ENCODE measurements at places on chromosomes 5 and 9.
A peak's percentile ranks its signal among the peaks of the same experiment; 100 is the strongest.

DNA sequence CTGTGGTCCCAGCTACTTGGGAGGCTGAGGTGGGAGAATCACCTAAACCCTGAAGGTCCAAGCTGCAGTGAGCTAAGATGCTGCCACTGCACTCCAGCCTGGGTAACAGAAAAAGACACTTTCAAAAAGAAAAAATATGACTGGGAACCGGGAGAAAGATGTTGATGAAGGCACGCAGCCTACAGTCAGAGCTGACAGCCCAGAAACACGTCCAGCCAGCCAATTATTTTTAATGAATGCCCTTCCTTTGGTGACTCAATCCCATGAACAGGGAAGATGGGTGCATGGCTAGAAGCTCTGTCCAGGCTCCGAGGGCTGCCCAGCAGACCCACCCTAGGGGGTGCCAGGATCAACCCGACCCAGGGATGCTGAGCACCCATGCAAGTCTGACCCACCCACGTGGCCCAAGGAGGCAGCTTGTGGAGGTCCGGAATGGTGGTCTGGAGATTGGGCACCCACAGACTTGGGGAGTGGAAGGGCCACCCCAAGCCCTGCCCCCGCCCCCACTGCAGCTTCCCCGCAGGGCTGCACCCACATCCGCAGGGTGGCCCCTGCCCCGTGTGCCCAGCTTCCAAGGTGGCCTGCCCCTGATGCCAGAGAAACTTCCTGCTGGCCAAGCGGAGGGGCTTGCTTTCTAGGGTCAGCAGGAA, 51.0 kb downstream of the ADAMTS2 start:
- DNase-seq, result no peak

GRCh38 chr9:94798708-94799107, 72.2 kb downstream of the AOPEP start:
- DNase-seq, result no peak

GRCh38 chr9:73531658-73532057, 380.0 kb downstream of the ANXA1 start:
- no peak for DNase-seq

DNA sequence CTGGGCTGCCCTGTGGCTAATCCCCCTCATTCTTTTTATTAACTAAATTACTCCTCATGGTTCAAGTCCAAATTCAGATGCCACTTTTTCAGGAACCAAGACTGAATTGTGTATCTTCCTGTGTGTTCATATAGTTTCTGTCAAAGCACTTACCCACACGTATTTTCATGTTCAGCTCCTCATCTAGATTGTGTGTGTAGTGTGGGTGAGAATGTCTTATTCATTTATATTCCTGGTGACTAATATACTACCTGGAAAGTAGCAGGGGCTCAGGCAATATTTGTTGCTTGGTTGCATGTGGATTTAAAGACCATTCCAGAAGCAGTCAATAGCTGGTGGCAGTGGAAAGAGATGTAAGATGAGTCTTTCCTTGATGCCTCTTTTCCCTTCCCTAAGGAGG, 48.5 kb upstream of the SRP19 start:
- DNase-seq, result no peak

DNA sequence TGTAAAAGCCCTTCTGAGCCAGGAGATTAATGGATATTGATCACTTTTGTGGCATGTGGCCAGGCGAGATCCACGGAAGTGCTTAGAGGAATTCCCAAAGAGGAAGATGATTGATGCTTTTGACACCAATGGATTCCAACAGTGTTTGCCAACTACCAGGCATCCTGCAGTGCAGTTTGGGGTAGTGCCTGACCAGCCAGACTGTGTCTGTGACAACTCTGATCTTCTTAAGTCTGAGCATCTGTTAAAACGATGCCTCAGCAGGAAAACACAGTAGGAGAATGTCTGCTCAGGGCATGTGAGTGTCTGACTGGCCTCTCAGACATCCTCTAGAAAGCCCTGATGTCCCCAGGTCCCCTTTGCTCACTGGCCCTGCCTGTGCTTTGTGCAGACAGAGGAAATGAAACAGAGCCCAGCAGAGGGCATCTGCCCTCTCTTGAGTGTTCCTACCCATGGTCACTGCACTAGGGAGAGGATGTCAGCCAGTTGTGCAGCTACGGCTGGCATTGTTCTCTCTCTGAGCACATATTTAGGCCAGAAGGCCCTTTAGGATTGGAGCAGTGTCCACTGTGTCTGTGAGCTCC, 57.0 kb downstream of the TRPC7 start:
- DNase-seq, result no peak

DNA sequence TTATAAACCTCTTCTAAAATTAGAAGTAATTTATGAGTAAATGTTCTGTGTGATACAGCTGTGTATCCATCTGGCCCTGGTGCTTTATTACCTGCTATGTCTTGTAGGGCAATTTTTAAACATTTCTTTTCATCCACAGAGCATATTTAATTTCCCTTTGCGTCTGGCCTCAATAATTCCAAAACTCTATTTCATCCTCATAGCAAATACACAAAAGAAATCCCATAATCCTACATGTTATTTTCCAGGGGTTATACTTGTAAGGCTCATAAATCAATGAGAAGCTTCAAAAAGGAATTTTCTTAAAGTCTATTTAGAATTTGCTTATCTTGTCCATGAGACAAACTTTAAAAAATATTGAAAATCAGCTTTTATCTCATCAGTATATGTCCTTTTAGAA, 167.0 kb downstream of the TTC39B start:
- DNase-seq, result no peak

DNA sequence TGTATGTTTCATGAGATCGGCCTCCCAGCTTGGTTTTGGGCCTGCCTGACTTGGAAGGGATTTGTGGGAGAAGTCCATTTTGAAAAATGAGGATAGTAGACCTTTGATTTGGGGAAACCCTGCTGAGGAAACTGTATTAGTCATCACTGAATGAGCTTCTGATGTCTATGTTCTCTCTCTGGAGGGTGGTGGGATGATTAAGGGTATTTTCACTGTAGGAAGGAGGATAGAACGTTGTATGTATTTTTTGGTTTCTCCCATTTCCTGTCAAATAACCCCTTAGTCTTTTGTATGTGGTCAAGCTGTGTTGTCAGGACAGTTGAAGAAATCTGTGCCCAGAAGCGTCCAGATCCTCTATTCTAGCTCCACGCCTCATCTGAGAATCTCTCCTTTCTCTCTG, 151.9 kb downstream of the INSYN2B start:
- DNase-seq, result no peak

GRCh38 chr5:134124289-134125038, 10.0 kb downstream of the TCF7 start:
- no peak for DNase-seq

- DNase-seq, result no peak
Measured at GRCh38 chr9:127523312-127523851, 72.1 kb downstream of the LRSAM1 start.

DNA sequence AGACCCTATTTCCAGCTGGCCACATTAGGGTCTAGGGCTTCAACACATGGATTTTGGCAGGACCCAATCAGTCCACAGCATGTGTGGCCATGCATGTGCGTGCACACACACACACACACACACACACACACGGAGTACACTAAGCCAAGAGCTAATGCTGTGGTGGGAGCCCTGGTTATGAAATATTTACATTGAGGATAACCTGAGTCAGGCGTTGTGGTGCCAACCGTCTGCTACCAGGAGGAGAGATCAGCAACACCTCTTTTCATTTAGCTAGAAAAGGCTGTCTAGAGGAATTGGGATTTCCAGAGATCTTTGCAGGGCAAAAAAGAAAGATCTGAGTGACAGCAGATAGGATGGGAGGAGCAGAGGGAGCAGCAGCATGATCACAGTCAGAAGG, 141.5 kb downstream of the TRPM3 start:
- no peak for DNase-seq

DNA sequence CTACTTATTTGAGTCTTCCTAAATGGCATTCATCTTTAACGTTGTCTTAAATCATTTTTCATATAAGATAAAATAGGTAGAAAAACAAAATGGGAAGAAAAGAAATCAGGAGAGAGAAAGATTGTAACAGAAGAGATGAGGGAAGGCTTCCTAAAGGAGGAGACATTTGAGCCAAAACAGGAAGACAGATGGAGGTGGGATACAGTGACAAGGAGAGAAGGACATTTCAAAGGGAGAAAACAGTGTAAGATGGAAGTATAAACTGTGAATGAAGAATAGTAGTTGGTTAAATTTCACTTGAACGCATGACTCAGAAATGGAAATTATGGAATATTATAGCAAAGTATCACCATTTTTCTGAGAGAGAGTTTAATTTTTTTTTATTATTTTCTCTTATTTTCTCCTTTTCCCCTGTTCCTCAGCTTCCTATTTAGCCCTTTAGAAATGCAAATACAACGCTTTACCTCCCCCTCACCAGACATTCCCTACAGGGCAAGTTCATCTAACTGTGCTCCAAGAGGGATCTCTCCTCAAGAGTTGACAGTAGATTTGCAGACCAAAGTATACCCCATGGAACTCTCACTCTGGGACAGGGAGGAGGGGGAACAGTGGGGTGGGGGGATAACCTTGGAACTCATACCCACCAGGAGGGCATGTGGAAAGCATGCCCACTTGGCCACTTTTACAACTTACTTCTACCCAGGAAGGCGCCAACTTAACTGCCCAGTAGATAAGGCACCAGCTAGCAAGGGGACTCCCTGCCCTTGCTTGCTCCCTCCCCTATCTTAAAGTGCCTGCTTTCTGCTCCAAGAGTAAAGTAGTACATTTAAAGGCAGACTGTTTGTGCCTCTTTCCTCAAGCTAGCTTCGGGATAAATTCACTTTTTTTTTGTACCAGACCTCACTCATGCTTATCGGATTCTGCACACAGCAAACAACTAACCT, 304.7 kb upstream of the POU5F2 start:
- DNase-seq, result no peak

DNA sequence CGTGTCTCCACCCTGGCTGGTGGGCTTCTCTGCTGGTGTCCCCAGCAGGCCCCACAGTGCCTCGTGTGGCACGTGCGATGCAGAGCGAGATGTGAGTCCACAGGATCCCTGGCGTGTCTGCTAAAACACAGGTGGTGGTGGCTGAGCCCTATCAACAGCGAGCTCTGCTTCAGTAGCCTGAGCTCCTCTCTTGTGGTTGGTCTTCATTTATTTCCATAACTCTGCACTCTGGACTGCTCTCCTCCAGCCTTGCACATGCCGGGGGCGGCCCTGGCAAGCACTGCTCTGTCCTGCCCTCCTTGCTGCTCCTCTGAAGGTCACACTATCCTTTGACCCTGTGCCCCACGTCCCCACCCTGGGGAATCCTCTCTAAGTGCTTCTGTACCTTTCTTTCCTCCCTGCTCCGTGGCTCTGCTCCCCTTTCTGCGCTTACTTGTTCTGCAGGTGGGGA, 59.2 kb downstream of the NSUN2 start:
- no peak for DNase-seq

DNA sequence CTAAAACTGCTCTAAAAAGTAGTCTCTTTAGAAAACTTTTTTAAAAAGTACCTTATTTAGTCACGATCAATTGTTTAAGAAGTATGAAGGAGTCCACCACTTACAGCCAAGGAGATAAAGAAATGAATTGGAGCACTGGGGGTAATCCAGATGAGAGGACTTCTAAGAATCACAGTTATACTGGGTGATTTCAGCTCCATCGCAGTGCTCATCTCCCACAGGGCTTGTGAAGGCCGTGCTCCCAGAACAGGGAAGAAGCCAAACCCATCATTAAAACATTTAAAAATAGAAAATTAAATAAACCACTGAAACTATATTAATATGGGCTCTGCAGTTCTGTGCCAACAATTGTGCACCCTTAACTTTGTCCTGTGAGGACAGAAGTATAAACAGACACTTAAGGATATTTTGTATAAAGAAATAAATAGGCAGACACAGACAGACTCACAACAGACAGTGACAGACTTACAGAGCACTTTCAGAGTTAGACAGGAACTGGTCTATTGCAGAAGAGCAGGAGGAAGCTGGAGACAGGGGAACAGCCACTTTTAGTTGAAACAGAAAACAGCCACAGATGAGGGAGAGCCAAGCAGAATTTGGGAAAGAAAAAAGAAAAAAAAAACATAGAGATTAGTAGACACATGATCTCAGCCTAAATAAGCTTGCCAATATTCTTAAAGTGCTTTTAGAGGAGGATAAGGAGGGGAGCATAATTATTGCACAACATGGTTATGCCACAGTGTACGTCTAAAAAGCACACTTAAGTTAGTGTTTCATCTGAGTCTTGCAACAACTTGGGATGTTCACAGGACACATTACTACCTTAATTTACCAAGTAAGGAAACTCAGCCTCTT, 81.8 kb downstream of the FBXO38 start:
- no peak for DNase-seq

DNA sequence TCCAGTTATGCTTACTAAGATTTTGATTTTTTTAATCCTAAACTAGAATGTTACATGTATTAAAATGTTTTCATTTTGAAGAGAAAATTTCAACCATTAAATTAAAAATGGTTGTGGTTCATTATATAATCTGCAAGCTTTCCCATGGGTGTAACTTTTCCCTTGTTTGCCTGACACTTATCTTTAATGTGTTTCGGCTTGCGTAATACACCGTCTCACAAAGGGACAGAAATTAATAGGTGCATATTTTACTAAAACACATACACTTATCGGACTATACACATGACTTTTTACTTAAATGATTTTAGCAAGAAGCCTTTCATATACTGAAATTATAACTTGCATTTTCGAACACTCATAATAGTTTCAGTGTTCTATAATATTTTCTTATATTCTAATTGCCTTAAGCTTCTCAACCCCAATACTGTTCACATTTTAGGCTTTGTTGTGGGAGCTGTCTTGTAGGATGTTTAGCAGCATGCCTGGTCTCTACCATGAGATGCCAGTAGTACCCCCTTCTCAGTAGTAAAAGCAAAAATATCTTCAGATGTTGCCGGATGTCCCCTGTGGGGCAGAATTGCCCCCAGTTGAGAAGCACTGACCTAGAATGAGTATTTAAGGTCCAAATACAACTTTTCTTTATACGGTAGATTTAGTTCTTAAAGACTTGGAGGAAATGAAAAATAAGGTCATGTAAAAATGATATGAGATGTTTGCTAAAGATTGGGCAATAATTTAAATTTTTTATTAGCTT, 28.6 kb downstream of the UGCG start:
- DNase-seq, result peak; percentile 25

DNA sequence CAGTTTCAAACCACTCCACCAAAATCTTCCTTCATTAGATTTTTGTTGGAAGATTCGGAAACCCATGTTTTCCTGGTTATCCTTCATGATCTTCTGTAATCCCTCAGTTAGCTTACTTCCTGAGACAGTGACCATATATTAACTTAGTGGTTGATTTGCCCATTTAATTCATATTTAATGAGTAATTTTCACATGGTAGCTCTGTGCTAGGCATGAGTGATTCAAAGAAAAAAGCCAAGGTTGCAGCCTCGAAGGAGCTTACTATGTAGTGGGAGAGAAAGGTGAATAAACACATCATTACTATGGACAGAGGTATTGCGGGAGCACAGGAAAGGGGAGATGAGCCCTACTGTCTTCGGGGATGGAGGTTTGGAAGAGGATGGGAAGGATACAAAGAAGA, 158.5 kb downstream of the TLE1 start:
- no peak for DNase-seq

DNA sequence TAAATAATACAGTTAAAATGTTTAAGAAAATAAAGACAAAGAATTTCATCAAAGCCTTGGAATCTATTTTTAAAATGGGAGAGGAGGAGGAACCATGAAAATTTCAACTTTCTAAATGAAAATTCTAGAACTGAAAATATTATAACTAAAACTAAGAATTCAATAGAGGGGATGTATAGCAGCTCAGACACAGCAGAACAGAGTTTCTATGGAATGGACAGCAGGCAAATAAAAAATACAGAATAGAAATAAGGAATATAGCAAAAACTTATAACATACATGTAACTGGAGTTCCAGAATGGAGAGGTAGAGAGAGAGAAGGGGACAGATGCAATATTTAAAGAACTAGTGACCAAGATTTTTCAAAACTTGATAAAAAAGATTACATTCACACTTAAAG, 1.4 kb upstream of the RANBP17 start:
- DNase-seq, result no peak

Measured in NCI-H2029 treated with DMSO at 0.1 percent for 48 hours (cell line).